ENCODE measurements at places on chromosomes 4 and X.

- no peak for DNase-seq
Measured at GRCh38 chr4:55553441-55554201, 6.9 kb upstream of the CLOCK start.

- DNase-seq: no peak
Measured at GRCh38 chr4:55439023-55439422, 43.3 kb downstream of the TMEM165 start.

GRCh38 chrX:112368371-112368770 lies 285.8 kb upstream of the TRPC5 start:
- DNase-seq: no peak

DNA sequence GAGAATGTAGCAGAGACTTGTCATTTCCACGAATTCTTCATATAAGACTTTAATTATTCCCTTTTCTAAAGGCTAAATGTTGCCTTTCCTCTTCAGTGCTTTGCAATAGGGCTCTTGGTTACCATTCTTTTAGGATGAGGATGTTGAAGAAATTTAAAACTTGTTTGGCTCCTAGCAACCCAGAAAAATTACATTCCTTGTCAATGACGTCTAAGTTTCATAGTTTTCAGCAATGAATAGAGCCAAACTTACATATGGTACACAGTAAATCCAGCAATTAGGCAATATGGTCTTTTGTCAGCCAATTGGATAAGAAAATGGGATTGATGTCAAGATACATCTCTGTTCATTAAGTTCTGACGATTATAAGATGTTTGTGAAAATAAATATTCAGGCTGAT lies 1639.6 kb upstream of the PCDH10 start:
- no peak for DNase-seq

DNA sequence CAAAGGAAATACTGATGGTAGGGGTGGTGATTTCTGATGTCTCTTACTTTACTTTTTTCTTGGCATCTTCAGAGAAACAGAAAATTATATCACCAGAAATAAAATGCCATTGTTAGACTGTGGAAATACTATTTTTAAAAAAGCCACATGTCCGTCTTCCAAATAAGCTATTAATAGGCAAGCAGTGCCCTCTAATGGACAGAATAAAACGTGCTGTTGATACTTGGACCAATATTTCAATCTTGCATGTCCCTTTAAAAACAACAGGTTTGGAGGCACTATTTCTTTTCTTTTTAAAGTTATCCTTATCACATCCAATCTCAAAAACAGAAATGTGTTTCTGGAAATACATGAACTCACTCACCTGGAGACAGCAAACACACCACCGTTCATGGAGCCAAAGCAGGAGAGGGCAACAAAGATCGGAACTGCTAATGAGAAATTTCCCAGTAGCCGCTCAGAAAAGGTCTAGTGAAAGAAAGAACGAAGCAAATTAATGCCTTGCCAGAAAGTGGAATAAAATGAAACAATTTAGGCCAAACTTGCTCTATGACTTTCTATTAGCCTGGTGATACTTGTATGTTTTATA lies 59.2 kb downstream of the SLC7A11 start:
- peak; percentile 13 for DNase-seq

GRCh38 chr4:184705692-184706091 lies 28.2 kb downstream of the CENPU start:
- DNase-seq: no peak

DNA sequence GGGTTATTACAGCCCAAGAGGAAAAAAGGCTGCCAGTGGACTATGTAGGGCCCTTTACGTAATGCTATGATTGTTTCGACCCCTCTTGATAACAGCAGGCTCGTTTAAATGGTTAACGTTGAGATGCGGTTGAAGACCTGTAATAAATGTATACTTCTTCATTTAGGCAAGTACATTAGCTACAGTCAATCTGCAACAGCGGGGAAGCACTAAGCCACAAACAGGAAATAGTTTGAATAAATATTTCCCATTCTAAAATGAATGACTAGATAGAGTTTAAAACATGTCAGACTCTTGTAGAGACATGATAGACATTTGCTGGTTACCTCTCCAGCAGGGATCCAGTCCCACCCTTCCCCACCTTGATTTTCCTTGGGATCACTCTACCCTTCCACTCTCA lies 38.1 kb upstream of the STIM2 start:
- DNase-seq: no peak

DNA sequence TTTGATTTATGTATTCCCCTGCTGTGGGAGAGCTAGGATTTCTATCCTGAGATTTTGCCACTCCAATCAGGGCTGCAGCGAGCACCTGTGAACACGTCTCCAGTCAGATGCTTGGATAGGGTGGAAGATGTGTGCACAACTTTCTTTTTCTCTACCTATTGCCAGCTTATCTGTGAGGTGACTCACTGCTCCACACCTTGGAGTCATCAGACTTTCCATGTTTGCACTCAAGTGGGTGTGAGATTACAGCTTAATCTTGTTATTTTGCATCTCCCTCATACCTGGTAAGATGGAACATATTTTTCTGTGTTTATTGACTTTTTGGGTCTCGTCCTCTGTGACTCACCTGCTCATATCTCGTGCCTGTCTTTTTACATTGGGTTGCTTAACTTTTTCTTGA lies 32.2 kb downstream of the PSAPL1 start:
- no peak for DNase-seq

GRCh38 chr4:82017680-82018079 lies 356.1 kb downstream of the HNRNPD start:
- DNase-seq: peak; percentile 25

DNA sequence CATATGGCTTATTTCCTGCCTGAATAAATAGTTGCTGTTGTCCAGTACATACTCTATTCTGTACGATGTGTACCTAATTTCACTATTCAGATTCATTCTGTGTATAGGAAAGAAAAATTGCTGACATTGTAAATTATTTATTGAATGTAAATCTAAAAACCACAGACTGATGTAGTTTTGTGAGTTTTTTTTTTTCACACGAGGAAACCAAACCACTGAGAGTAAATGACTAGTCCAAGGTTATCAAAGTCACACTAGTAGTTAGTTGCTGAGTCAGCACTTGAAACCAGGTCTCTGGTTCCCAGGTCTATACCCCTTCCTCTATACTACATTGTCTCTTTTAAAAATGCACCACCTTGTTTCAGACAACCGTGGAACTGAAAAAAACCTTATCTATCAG lies 298.3 kb upstream of the DIAPH2 start:
- DNase-seq: no peak

DNA sequence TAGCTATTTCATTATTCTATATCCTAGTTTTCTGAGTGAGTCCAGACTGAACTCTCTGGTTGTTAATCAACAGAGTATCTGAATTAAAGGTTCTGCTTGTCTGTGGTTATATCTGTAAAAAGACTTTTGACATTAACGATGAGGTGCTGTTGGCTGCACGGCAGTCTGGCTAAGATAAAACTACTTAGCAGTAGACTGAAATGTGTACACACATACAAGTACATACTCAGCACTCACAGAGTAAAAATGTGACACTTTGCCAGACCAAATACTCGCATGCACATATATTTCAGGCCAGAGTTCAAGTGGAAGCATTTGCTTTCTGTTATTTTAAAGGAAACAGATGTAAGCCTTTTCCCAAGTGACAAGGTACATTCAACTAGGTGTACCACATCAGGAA lies 80.5 kb downstream of the PRDM5 start:
- no peak for DNase-seq

GRCh38 chr4:143377611-143378099 lies 41.0 kb downstream of the GAB1 start:
- DNase-seq: no peak

DNA sequence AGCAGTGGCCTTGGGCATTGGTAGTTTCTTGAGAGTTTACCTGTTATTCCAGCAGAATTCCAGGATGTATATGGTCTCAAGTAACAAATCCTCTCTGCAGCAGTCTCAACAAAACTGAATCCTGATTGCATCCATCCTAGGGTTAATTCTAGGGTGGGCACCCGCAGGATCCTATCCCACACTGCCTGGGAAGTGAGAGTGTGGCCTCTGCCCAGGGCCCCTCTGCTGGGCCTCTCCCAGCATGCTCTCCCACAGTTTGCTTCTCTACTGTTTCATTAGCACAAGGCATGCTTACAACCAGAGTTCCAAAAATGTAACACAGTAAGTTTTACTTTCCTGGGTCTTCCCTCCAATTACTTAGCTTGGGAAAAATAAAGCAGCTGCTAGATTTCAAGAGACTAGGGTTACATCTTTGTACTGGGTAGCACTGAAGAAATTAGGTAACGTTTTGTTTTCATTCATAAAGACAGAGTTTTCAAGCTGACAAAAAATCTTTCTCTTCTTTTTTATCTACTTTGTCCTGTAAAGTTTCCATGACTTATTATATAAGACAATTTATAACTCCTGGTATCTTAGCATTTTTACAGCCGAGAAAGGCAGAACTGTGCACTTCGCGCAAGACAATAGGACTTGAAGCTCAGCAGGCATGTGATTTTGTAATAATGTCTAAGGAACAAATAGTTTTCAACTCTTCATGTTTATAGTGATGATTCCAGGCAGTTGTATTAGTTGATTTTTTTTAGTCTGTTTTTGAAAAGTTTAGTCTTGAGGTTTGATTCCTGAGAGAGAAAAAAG lies 131.2 kb upstream of the PCDH18 start:
- DNase-seq: no peak

Data from neural crest cell (in vitro differentiated cells).